ENCODE measurements at places on chromosomes 12 and 14.

GRCh38 chr12:13343375-13343774, 146.8 kb downstream of the EMP1 start:
- DNase-seq: no peak

DNA sequence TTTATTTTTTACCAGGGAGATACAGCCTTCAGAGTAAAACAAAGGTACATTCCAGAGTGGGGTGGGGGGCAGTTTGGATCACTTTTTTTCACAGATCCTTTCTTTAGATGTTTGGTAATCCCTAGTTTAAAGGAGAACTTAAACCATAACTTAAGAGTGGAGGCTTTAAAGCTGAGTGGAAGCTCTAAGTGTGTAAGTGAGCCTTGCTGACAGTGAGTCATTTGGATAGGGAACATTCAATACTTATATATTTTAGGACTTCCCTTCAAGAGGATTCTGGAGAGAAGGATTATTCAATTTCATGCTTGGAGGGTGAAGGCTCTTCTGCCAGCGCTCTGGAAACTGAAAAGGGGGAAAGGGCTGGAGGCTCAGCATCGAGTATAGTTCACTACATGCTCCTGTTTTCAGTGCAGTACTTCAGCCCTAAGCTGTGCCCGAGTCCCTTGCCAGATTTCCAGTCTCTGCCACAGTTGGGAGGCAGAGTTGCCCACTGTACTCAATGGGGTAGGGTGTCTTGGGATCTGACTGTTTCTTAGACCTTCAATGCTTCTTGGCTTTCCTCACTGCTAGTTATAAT, 8.4 kb downstream of the PRKAG1 start:
- no peak for DNase-seq

DNA sequence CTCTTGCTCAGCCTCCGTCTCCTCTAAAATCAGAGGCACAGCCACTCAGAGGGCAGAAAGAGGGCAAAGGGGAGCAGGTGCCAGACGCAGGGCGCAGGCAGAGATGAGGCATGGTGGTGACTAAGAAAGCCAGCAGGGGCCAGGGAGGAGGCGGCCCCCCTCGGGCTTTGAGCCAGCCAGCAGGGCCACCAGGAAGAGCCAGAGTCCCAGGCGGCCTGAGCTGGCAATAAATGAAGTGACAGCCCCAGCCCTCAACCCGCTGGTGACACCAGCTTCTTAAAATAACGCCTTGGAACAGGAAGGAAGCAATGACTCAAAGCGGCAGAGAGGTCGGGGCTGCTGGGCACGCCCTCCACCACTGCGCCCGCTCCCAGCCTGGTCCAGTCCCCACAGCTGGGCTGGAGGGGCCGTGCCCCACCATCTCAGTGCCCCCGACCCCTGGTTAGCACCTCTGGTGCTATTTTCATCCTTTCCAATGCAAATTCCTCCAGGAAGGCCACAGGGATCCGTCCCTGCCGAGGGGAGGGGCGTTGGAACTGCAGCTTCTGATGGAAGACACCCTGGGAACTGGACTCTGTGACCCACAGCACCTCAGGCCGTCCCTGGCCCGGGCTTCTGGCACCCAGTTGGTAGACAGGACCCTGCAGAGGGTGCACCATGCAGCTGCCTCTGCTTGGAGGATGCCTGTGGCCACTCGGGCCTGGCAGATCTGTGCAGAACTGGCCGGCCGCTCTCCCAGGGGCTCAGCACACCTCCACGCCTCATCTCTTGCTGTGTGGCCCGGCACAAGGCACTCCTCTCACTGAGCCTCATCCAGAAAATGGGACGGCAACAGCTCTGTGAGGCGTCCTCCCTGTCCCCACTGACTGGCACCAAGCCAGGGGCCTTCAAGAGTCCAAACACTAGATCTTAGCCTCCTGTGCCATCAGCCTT, 113.7 kb downstream of the NCOR2 start:
- no peak for DNase-seq

- DNase-seq: no peak
Observed at GRCh38 chr12:42961395-42961794, 371.8 kb upstream of the PRICKLE1 start.

DNA sequence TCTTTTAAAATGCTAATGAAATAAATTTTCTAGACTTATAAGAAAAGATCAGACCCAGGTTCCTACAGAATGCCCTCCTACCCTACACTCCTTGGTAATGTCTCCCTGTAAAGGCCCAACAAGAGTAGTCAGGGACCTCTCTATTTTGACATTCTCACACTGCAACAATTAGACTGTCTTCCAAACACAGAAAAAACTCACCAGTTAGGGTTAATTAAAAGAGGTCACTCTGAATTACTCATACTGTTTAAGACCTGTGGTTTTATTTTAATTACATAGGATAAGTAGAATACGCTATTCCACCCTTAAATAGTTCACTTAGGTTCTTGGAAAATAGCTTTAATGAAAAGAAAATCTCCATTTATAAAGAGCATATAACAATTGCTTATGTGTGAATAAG, 142.4 kb downstream of the ITPR2 start:
- DNase-seq: no peak

DNA sequence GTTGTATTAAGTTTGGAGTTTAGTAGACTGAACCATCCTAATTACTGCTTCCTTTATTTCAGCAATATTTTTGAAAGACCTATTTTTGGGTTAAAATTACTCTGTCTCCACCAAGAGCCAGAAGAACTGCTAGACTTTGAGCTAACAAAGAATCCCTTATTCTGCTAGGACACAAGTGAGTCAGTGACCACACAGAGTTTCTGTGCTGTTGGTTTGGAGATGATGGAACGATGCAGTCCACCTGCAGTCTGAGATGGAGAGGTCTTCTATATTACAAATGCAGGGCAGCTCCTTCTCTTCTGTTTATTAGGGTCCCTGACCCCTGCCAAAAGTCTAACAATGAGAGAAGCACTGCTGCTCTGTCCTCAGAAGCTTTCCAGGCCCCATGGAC, 6.7 kb upstream of the STXBP6 start:
- DNase-seq: no peak

GRCh38 chr12:96396914-96397313, 3.3 kb downstream of the CDK17 start:
- DNase-seq: no peak

- no peak for DNase-seq
Observed at GRCh38 chr14:24609655-24610344, at the start of gene GZMH. Gene GZMH (minus strand): TSS chr14:24609685. CDS start chr14:24609613, 72 bp downstream.

DNA sequence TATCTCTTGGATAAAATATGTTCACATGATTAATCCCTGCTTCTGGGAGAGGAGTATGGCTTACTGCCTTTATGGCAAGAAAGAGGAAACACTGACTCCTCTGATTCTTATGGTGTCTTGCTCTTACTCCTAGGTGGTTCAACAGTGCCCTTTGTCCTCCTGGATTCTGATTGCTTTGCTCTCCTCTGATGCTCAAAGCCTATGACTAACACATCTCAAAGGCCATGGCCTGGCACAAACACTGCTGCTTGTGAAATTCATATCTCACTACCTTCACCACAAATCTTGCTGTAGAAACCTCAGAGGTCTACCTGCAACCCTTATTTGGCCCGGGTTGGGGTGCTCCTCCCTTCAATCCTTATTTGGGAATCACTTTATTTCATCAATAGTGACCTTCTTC, 217.2 kb downstream of the C12orf50 start:
- no peak for DNase-seq

GRCh38 chr12:49796155-49796554, 32.1 kb downstream of the NCKAP5L start:
- no peak for DNase-seq

DNA sequence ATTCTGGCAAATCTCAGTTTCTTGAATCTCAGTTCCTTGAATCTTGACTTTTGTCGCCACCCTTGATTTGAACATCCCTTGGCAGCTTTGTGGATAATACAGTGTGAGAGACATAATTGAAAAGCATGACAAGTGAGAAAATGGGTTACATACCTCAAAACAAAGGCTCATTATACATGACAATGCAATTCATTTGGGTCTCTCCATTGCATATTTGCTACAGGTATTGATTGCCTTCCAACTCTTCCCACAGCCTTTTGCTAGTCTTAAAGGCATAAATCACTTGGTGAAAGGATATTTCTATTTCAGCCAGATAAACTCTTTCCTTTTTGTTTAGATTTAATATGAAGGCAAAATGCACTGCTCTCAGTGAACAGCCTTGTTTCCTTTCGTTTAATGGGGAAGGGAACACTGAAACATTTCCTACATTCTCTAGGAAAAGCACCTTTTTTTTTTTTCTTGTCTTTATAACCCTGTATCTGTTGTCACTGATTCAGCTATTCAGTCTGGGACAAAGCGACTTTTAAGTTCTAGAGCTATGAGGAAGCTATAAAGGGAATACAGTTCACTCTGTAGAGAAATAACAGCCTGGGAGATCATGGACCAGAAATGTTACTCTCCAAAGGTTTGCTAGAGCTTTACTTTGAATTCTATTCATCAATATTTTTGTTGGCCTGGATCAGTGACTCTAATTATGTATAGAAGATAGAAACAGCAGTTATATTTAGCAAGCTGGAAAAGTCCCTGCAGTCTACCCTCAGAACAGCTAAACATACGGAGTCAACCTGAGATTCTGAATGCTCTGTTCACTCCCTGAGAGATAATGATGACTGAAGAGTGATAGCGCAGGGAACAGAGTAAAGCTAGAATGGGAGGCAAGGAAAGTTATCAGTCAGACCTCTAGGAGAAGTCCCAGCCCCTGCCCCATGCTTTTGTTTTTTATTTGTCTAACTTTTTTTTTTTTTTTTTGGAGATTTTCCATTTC, 311.4 kb downstream of the RGS6 start:
- DNase-seq: no peak

DNA sequence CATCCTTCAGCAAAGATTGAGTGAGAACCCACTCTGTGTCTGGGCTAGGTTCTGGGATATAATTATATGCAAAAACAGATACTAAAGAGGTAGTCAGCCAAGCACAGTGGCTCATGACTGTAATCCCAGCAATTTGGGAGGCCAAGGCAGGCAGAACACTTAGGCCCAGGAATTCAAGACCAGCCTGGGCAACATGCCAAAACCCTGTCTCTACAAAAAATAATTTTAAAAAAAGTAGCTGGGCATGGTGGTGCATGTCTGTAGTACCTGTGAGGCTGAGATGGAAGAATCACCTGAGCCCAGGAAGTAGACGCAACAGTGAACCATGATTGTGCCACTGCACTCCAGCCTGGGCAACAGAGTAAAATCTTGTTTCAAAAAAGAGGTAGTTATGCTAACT, 237.5 kb upstream of the HMGA2 start:
- no peak for DNase-seq

GRCh38 chr14:33362934-33363333, 424.3 kb downstream of the NPAS3 start:
- DNase-seq: no peak

- DNase-seq: no peak
Observed at GRCh38 chr12:1369460-1369859, 224.9 kb downstream of the FBXL14 start.

GRCh38 chr12:130347588-130347987, 9.9 kb downstream of the PIWIL1 start:
- no peak for DNase-seq

- DNase-seq: no peak
Observed at GRCh38 chr12:3131129-3131528, 54.0 kb downstream of the TSPAN9 start.

DNA sequence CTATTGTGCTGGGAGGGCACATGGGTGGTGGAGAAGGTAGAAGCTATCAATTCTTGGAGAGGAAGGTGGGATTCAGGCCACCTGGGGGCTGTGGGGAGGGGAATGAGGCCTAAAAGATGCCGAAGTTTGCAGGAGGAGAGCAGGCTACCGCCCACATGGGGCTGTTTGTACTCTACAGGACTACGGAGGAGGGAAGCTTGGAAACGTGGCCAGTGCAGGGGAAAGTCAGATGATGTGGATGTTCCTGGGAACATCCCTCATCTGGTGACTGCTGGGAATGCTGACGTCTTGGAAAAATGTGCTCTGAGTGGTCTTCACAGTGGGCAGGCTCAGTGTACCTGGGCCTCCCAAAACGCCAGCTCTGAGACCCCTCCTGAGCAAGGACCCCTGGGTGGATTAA, 78.5 kb downstream of the TNFAIP2 start:
- DNase-seq: no peak

DNA sequence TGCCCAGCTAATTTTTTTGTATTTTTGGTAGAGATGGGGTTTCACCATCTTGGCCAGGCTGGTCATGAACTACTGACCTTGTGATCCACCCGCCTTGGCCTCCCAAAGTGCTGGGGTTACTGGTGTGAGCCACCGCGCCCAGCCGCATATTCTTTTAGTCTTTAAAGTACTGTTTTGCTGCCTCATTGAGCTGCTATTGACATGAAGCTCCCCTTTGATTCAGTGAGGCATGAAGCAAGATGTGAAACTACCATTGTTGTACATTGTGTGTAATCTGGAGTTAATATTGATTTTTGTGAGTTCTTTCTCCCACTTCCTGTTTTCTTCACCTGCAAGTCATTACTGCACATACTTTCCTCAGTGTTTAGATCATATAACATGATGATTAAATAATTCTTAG, 80.8 kb downstream of the MNAT1 start:
- DNase-seq: no peak

DNA sequence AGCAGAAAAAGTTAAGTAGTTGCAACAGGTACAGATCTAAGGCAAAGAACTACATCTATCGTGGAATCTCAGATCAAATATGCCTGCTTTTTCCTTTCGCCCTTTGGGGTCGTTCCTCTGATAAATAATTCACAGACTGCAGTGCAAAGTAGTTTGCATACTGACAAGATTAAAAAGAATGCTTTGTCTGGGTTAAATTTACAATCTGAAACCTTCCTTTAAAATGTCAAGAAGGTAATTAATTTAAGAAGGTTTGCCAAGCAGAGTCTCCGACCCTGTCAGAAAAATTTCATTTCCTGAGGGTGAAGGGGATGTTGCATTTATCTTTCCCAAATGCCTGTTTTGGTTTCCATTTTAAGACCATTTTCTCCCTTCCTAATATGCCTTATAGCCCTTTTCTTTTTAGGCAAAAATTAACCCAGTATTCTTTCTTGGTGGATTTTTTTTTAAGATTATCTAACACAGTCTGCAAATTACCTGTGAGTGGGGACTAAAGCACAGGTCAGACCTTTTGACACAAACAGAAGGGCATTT, 406.9 kb downstream of the LRIG3 start:
- no peak for DNase-seq

- no peak for DNase-seq
Observed at GRCh38 chr12:8995021-8995775, 5.9 kb downstream of the KLRG1 start.

GRCh38 chr12:80710727-80711449, 3.5 kb downstream of the MYF6 start:
- no peak for DNase-seq

- no peak for DNase-seq
Observed at GRCh38 chr14:63662776-63663175, 21.1 kb upstream of the WDR89 start.

GRCh38 chr14:21299562-21300130, 19.8 kb downstream of the RPGRIP1 start:
- no peak for DNase-seq

Measured in SK-N-DZ (cell line).